ENCODE measurements at places on chromosomes 16 and 17.

GRCh38 chr17:67613961-67614360 lies 103.8 kb upstream of the NOL11 start:
- no peak for DNase-seq

- DNase-seq, result no peak
These were observed 45.1 kb upstream of the HNF1B start for GRCh38 chr17:37789771-37790541.

- no peak for DNase-seq
These were observed 4.0 kb downstream of the SYNGR3 start for GRCh38 chr16:1993731-1994131.

GRCh38 chr16:58448890-58449289 lies 51.1 kb upstream of the NDRG4 start:
- no peak for DNase-seq

- DNase-seq, result peak; percentile 52
These were observed 93.8 kb upstream of the PLEKHM1 start for GRCh38 chr17:45584092-45585036.

DNA sequence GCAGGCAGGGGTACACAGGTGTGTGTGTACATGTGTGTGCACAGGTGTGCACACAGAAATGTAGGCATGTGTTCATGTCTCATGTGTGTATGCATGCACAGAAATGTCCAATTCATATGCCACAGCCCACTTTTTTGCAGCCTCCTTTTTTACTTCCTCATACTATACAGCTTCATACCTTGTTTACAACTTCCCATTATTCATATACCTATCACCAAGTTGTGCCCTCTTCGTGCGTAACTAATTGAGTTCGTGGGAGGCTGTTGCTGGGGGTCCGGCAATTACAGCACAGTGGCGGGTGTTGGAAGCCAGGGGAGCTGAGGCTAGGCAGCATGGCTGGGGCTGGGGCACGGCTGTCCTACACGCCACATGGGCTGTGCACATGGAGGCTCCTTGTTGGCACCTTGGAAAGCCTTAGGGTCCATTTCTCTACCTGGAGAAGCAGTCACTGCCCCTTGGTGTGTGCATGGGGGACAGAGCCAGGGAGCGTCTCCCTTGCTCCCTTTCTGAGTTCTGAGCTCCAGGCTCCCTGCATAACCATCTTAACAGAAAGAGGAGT lies 266.7 kb downstream of the ENGASE start:
- no peak for DNase-seq
